ENCODE measurements at places on chromosomes 16 and 17.
A peak's percentile ranks its signal among the peaks of the same experiment; 100 is the strongest.

- peak; percentile 46 for DNase-seq
These were observed 13.4 kb upstream of the SULT1A1 start for GRCh38 chr16:28623172-28623711.

GRCh38 chr17:57899391-57899790 lies 49.5 kb upstream of the MRPS23 start:
- DNase-seq = no peak

GRCh38 chr17:17137731-17138585 lies 68.2 kb downstream of the PLD6 start:
- DNase-seq = no peak

DNA sequence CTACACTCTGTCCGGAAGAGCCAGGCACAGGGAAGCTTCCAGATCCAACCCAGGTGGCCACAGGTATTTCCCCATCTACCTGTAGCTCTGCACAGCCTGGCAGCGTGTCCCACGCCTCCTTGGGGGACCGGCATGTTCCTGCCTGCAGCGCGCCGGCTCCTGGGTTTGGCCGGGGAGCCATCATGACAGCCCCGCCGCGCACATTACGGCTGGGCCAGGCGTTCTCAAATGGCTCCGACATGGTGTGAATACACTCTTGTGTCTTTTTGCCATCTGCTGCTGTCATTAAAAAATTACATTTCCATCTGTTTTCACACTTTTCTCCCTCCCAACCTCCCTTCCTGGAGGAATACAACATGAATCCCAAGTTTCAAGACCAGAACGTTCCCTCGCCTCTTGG lies 8.0 kb upstream of the GINS2 start:
- DNase-seq = no peak

DNA sequence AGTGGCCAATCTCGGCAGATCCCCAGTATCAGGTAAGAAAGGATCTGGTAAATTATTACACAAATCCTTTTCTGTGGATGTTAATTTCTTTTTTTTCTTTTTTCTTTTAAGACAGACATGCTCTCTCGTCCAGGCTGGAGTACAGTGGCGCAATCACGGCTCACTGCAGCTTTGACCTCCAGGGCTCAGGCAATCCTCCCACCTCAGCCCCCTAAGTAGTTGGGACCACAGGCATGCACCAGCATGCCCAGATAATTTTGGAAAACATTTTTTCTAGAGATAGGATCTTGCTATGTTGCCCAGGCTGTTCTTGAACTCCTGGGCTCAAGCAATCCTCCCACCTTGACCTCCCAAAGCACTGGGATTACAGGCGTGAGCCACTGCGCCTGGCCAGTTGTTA lies 54.0 kb downstream of the GAS7 start:
- no peak for DNase-seq

GRCh38 chr16:77925531-77925930 lies 96.8 kb upstream of the CLEC3A start:
- no peak for DNase-seq

DNA sequence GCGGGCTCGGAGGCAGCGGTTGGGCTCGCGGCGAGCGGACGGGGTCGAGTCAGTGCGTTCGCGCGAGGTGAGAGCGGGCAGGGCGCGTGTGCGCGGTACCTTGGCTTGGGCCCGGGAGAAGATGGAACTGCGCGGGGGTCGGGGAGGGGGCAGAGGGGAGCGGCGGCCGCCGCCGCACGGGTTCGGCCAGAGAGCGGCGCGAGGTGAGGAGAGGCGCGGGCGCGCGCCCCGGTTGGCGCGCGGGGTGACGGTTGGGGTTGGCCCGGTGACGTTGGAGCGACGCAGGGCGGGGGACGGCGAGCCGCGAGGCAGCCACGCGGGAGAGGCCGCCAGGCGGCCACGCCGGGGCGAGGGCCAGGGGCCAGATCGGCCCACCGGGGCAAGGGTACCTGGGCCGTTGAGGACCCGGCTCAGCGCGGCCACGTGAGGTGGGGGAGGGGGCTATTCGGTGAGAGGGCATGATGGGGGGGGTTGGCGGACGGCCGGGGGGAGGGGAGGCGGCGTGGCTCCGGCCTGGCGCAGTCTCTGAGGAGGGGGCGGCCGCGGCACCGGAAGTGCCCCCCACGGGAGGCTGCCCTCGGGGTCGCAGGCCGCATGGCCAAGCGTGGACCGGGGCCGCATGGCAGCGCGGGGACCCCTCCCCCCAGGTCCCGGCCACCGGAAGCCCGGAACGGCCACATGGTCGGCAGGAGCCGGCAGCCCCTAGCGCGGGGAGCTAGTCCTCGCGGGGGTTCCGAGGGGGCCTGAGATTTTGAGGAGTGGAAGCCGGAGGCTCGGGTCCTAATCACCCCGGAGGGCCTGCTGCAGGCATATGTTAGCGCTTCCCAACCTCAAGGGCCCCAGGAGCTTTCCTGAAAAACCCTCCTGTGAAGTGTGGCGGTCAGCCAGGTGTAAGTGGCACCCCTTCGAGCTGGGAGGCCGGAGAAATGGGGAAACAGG lies 527 bp downstream of the EIF5A start:
- DNase-seq = peak; percentile 56

DNA sequence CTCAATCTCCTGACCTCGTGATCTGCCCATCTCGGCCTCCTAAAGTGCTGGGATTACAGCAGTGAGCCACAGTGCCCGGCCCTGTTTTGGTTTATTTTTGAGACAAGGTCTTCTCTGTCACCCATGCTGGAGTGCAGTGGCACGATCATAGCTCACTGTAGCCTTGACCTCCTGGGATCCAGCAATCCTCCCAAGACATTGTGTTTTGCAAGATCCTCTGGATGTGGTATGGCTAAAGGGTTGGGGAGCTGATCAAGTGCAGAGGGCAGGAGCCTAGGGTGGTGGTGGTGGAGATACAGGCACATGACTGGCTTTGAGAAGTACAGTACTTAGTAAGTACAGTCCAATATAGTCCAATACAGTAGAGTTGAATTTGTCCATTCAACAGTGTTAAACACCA lies 16.6 kb upstream of the TNS4 start:
- no peak for DNase-seq

GRCh38 chr17:35555691-35556090 lies 4.9 kb downstream of the SLFN14 start:
- DNase-seq = no peak

DNA sequence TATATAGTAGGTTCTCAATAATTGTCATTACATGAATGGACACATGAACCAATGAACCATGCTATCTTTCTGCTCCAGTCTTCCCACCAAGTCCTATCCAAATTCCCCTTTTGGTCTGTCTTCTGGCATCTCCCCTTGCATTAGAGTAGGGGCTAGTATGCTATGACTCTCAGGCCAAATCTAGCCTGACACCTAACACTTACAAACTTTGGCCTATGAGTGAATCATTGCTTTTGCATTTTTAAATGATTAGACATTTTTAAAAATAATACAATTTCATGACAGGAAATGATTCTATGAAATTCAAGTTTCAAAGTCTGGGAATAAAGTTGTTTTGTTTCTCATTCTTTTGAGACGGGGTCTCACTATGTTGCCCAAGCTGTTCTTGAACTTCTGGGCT lies 102.5 kb upstream of the MAF start:
- DNase-seq = no peak

GRCh38 chr17:32627239-32627996 lies 140.6 kb downstream of the CDK5R1 start:
- no peak for DNase-seq

DNA sequence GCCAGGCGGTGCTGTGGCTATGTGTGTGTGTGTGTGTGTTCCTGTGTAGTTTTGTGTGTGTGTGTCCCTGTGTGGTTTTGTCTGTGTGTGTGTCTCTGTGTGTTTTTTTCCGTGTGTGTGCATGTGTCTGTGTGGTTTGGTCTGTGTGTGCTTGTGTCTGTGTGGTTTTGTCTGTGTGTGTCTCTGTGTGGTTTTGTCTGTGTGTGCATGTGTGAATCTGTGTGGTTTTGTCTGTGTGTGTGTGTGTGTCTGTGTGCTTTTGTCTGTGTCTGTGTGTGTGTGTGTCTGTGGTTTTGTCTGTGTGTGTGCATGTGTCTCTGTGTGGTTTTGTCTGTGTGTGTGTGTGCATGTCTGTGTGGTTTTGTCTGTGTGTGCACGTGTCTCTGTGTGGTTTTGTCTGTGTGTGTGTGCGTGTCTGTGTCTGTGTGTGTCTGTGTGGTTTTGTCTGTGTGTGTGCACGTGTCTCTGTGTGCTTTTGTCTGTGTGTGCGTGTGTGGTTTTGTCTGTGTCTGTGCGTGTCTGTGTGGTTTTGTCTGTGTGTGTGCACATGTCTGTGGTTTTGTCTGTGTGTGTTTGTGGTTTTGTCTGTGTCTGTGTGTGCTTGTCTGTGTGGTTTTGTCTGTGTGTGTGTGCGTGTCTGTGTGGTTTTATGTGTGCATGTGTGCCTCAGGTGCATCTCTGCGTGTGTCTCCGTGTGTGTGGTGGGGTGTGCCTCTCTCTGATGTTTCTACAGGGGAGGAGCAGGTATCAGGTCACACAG lies 62.3 kb downstream of the ZDHHC7 start:
- DNase-seq = no peak

DNA sequence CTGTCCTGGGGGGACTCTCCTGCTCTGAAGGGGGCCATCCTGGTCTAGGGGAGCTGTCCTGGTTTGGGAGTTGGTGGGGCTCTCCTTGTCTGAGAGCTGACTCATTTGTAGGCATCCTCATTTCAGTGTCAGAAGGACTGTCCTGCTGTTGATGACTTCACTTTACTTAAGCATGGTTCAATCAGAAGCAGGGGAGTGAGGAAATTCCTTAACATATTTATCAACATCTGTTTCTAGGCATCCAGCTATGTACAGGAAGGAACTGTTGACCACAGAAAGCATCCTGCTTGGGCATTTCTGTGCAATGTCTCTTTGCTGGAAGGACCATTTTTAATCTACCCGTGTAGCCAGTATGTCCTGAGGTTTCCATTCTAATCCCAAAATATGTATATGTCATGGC lies 502.7 kb upstream of the HSBP1 start:
- no peak for DNase-seq

GRCh38 chr17:70773258-70773657 lies 603.9 kb downstream of the KCNJ2 start:
- no peak for DNase-seq

DNA sequence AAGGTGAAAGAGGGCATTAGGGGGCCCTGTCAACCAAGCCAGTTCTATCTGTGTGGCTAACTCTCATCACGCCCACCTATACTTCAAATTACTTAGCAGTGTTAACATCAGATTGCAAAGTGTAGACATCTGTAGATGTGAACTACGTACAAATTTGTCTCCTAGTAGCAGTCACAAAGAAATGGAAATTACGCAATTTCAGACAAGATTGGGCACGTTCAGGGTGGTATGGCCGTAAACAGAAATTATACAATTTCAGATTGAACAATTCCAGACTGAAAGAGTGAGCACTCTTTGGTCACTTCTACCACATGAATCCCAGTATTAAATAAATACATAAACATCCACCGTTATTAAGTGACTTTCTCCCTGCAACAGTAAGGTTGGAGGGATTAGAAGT lies 592.7 kb upstream of the PSMD7 start:
- DNase-seq = no peak

GRCh38 chr17:73390851-73391250 lies 79.0 kb upstream of the CDC42EP4 start:
- DNase-seq = no peak

GRCh38 chr17:20315821-20316220 lies 151.5 kb downstream of the LGALS9B start:
- no peak for DNase-seq

All from T-helper 9 cell (primary cell).